ENCODE measurements at places on chromosomes 16 and 17.

DNA sequence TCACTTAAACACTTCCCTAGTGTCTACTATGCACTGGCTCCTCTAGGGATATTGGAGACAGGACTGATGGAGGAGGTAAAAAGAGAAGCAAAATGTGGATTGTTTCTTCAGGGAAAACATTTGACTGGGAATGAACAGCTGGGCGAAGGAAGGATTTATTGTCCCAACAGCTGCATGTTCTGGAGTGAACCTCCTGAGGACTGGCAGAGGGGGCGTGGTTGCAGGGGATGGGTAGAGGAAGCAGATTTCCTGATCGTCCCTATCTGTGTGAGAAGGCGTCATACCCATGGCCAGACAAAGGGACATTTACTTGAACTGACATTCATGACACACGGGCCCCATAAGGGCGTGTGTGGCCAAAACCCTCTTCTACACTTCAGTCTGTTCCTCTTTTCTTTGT, 321.5 kb downstream of the MAP2K4 start:
- no peak for DNase-seq

- no peak for DNase-seq
These were observed 19.2 kb upstream of the ZFHX3 start for GRCh38 chr16:73066927-73067670.

- DNase-seq = no peak
These were observed 14.2 kb downstream of the GALK1 start for GRCh38 chr17:75750661-75751423.

- no peak for DNase-seq
These were observed 3.9 kb downstream of the NXPH3 start for GRCh38 chr17:49579522-49579921.

- no peak for DNase-seq
These were observed 1.3 kb downstream of the YBX2 start for GRCh38 chr17:7293159-7293558.

GRCh38 chr17:47837401-47838039, 3.6 kb downstream of the SCRN2 start:
- no peak for DNase-seq

- DNase-seq = no peak
These were observed 13.0 kb downstream of the CCDC182 start for GRCh38 chr17:57732062-57732461.

DNA sequence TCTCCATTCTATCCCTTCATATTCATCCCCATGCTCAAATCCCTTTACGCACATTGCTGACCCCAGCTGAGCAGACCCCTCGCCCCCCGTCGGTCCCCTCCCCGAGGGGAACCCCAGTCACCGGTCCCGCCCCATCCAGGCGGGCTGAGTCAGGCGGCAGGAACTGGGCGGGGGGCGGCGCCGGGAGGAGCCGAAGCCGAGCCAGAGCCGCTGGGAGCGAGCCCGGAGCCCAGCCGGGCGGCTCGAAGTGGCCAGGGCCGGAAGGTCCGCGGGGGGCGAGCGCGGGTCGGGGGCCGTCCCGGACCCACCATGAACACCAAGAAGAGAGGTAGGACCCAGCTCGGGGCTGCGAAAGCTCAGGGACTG, 8.6 kb downstream of the RIPOR1 start:
- DNase-seq = no peak

- DNase-seq = no peak
These were observed 130.6 kb upstream of the DNAH9 start for GRCh38 chr17:11467639-11468038.

- DNase-seq = no peak
These were observed 114.4 kb downstream of the GRIN2A start for GRCh38 chr16:10067835-10068234.

- no peak for DNase-seq
These were observed 6.6 kb downstream of the WFIKKN2 start for GRCh38 chr17:50841949-50842354.

DNA sequence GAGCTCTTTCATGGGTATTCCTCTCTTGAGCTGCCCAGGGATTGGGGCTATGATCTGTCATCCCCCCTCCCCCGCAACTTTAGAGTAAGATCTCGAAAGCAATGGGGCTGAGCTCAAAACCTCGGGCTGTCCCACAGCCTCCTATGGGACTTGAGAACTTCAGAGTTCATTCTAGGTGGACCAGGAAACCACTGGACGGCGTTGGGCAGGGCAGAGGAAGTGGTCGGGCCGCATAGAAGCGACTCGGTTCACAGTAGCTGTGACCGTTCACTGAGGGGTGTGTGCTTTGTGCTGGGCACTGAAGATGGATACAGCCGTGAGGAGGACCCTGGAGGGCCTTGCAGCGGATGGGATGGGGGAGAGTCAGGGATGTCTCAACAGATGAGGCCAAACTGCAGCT, 292.0 kb downstream of the CPPED1 start:
- DNase-seq = no peak

- no peak for DNase-seq
These were observed 49.9 kb downstream of the ADCY7 start for GRCh38 chr16:50316102-50316847.

- DNase-seq = no peak
These were observed 14.4 kb downstream of the TRIM25 start for GRCh38 chr17:56899403-56899802.

GRCh38 chr16:2275476-2276367, 7.8 kb upstream of the RNPS1 start:
- DNase-seq = no peak

GRCh38 chr17:46262271-46262670, 32.7 kb upstream of the LRRC37A start:
- DNase-seq = no peak

DNA sequence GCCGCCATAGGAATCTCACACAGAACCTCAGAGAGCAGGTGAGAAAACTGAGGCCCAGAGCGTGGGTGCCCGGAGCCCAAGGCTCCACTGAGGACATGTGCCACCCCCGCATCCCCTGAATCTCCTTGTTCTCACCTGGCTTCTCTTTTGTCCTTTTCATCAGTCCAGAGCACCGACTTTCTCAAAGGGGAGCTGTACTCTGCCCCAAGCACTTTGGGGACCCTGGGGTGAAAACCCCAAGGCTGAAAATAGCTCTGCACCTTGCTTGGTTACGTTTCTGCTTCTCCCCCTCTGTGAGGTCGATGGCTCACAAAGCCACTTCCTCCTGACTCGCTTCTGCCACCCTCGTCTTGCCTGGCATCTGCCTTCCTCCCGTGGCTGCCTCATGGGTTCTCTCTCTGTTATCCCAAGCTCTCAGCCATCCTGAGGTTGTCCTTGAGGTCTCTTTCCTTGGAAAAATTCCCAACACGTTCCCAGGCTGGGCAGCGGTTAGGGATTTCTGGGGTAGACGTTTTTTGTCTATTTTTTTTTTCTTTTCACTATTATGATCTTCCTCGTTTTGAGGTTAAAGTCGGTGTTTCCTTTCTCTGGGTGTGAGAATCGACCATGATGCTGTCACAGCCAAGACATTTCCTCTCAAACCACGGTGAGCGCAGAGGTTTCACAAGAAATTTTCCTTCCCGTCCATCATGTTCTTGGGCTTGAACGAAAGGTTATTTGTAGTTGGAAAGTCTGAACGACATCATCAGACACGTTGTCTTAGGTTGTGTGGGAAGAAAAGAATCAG, 37.2 kb downstream of the IRF8 start:
- no peak for DNase-seq

GRCh38 chr16:22955461-22956070, 141.6 kb downstream of the HS3ST2 start:
- DNase-seq = no peak

GRCh38 chr17:79008666-79009387, 737 bp downstream of the CANT1 start:
- DNase-seq = no peak

- DNase-seq = no peak
These were observed 59.0 kb downstream of the ACSM2A start for GRCh38 chr16:20510323-20510722.
